Hematopoietic multipotent progenitor cell treated with erythropoietin and hydrocortisone succinate and interleukin-3 and kit ligand, for 4 days (in vitro differentiated cells): ENCODE measurements at places on chromosomes 3 and 15.
A peak's percentile ranks its signal among the peaks of the same experiment; 100 is the strongest.

GRCh38 chr3:74648107-74648506 is 33.6 kb upstream of the CNTN3 start:
- no peak for DNase-seq

GRCh38 chr15:88847144-88847543 is 43.9 kb downstream of the ACAN start:
- DNase-seq = no peak

GRCh38 chr3:127173516-127174166 is 19.3 kb upstream of the PRR23E start:
- DNase-seq = no peak

DNA sequence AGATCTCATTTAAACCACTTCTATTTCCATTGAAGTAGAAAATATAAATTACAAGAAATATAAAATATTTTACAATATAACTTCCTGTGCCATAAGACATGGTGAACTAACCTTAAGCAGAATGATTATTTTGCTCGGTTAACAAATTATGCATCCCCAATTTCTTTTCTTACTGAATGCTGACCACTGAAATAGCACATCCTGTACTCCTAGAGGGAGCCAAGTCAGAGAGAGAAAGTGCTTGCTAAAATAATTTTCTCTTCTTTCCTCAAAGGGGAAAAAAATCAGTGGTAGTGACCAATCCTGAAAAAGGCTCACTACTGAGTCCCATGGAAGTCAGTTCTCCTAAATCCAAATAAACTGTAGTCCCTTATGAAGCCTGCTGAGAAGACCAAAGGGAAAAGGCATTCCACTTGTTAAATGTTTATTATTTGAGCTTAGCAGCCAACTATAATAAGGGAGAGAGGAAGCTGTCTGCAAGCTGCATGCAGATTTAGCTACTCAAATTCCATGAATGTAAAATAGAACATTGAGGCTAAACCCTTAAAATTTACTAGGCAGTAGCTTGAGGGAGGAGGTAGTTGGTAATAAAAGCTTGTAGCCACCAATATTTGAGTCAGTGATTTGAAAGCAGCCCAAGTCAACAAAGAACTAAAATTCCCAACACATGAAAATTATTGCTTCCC is 33.1 kb downstream of the CEP152 start:
- no peak for DNase-seq

- peak; percentile 77 for DNase-seq
Measured at GRCh38 chr3:97793420-97794019, 28.3 kb upstream of the CRYBG3 start.

- no peak for DNase-seq
Measured at GRCh38 chr3:64518496-64518895, 169.3 kb downstream of the ADAMTS9 start.

- no peak for DNase-seq
Measured at GRCh38 chr3:128996726-128997125, 2.9 kb upstream of the CFAP92 start.

- DNase-seq = peak; percentile 57
Measured at GRCh38 chr3:132256989-132257388, 60.2 kb upstream of the ACP3 start.

DNA sequence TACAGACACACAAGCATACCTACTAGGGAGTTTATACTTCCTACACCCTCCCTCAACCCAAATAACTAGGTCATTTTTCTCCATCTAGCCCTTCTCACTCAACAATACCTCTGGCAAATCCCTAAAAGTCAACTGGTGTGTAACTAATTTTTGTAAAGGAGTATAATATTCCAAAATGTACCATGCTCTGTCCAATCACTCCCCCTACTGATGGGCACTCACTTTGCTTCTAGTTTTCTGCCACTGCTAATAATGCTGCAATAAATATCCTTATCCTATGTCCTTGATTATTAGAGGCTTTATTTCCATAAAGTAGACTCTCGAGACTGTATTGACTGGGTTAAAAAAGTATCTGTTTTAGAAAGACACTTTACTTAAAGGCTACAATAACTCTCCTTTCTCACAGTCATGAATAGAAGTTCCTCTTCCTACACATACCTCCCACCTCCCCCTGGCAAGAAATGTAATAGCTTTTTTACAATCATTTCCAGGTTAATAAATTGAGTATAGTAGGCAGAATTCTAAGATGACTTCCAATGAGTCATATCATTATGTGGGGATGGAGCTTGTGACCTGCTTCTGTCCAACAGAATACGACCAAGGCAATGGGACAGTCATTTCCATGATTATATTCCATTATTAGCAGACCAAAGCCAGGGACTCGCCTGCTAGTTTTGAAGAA is 30.0 kb downstream of the SHQ1 start:
- DNase-seq = peak; percentile 51
